Temporal lobe (tissue), 4 donors: ENCODE measurements at places on chromosomes 3 and 15. TPM values are rescaled to one million over a fixed set of nuclear protein-coding genes. Genes with fewer than 3 reads are reported as not detected.

The RASGRP1 gene
- 12.5 TPM for total RNA-seq

The WDR76 gene
- total RNA-seq, result 10.8 TPM

The RTP1 gene
- total RNA-seq, result 0.25 TPM

The RASL12 gene
- total RNA-seq, result 2.2 TPM

The SERF2 gene
- 43.0 TPM for total RNA-seq

The ABTB1 gene
- 8.4 TPM for total RNA-seq

The GABRA5 gene
- total RNA-seq, result 27.8 TPM

The PLAAT1 gene
- 11.3 TPM for total RNA-seq

The LNP1 gene
- 7.6 TPM for total RNA-seq

The LRRK1 gene
- total RNA-seq, result 0.98 TPM

The TEX55 gene
- not detected for total RNA-seq

The BFSP2 gene
- 0.25 TPM for total RNA-seq

The FAN1 gene
- 21.6 TPM for total RNA-seq

The NME9 gene
- 3.9 TPM for total RNA-seq

The ARHGEF26 gene
- total RNA-seq, result 7.9 TPM

The JAGN1 gene
- total RNA-seq, result 8.9 TPM

The KLHL18 gene
- 22.9 TPM for total RNA-seq

The AGBL1 gene
- total RNA-seq, result 0.98 TPM

The FSIP1 gene
- total RNA-seq, result 7.4 TPM

The MKRN2OS gene
- not detected for total RNA-seq

The SERPINI2 gene
- 0.74 TPM for total RNA-seq

The LRRC3B gene
- total RNA-seq, result 44.5 TPM

The TM4SF1 gene
- total RNA-seq, result 13.5 TPM

The FBLN2 gene
- total RNA-seq, result 9.1 TPM

The CKMT1A gene
- total RNA-seq, result 4.7 TPM

The KCNMB3 gene
- total RNA-seq, result 1.7 TPM

The SLC7A14 gene
- total RNA-seq, result 5.2 TPM

The TLR9 gene
- total RNA-seq, result not detected

The IL17RB gene
- total RNA-seq, result 2.2 TPM

The SLC35G2 gene
- 9.3 TPM for total RNA-seq

The C2CD4A gene
- total RNA-seq, result not detected

The ISLR gene
- total RNA-seq, result 12.0 TPM

The RARB gene
- total RNA-seq, result 8.1 TPM

The CASR gene
- total RNA-seq, result not detected
